ENCODE measurements at places on chromosomes 5 and 9.

DNA sequence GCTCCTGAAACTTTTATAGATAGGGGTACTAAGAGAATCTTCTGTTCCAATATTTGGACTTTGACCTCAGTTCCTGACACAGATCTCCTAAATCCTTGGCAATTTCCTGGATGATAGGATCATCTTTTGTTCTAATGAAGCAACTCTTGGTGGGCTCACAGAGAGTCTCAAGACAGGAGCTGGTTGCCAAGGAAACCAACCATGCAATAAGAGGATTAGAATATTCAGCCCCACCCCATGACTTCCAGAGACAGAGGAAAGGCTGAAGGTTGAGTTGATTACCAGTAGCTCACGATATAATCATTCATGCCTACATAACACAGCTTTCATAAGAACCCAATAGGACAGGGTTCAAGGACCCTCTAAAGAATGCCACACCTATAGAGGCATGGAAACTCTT lies 2050.2 kb upstream of the CDH6 start:
- no peak for DNase-seq

DNA sequence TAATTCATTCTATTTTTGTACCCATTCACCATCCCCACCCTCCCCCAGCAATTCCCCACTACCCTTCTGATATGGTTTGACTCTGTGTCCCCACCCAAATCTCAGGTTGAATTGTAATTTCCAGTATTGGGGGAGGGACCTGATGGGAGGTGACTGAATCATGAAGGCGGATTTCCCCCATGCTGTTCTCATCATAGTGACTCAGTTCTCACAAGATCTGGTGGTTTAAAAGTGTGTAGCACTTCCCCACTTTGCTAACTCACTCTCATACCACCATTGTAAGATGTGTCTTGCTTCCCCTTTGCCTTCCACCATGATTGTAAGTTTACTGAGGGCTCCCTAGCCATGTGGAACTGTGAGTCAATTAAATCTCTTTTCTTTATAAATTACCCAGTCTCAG lies 25.9 kb upstream of the TESK1 start:
- DNase-seq = no peak

GRCh38 chr5:62948301-62948700 lies 369.7 kb downstream of the LRRC70 start:
- DNase-seq = no peak

GRCh38 chr9:95100071-95100627 lies 217.4 kb downstream of the FANCC start:
- DNase-seq = no peak

- DNase-seq = no peak
Measured at GRCh38 chr5:73387601-73388305, 60.8 kb downstream of the FOXD1 start.

GRCh38 chr5:79157305-79157704 lies 45.7 kb downstream of the BHMT start:
- DNase-seq = no peak

DNA sequence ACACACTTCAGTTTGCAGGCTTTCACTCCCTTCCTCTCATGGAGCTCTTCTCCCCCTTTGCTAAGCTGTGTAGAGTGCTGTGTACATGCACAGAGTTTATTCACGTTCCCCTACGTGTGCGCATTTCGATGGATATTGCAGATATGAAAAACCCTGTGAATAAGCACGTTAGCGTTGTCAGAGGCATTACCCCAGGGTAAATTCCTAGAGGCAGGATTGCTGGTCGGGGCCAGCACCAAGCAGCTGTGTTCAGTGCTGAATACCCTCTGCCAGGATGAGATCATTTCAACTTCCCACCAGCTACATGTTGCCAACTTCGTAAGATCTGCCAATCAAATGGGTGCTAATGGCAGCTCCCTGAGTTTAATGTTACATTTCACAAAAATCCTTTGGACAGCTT lies 172.3 kb upstream of the PPP1R26 start:
- DNase-seq = no peak

- no peak for DNase-seq
Measured at GRCh38 chr5:32100230-32100629, 73.9 kb downstream of the GOLPH3 start.

GRCh38 chr5:2165615-2166305 lies 283.0 kb upstream of the IRX4 start:
- DNase-seq = no peak

DNA sequence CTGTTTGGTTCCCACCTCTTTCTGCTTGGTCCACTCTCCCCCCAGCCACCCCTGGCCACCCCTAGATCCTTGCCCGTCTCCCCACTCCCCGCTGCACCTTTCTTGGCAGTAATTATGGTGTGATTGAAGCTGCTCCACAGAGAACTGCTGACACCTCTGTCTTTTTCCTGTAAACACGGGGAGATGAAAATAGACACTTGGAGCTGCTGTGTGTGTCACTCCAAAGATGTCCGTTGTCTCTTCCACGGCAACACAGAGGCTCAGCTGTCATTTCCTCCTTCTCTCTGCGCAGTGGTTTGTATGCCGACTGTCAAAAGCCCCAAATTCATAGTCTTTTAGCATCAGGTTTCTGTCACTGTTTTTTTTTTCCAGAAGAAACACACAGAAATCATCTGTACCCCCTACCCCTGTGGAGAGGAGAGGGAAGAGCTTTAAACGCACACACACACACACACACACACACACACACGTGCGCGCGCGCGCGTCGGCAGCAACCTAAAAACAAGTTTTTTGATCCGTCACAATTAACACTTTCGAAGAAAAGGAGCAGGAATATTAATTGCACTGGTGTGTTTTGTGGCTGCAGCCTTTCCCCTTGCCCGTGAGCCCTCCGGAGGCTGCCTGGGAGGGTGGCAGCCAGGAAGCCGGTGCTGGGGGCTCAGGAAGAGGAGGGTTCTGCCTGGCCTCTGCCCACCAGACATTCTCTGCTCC lies 39.8 kb downstream of the ASS1 start:
- no peak for DNase-seq

DNA sequence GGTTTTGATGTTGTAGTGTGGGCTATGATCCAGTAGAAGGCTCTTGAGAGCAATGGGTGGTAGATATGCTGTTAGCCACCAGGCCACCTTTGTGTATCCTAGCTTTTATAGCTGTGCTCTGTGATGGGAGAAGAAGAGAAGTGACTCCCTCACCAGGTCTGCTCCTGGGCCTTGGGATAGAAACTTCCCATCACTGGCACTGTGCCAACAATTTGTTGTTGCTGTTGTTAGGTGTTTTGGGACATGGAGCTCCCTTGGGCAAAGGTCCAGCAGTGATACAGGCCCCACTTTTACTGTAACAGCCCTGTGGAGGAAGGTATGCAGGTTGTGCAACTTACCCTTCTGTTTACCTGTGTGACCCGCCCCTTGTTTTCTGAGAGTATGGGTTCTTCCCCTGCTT lies 570.9 kb upstream of the GRIN3A start:
- DNase-seq = no peak

DNA sequence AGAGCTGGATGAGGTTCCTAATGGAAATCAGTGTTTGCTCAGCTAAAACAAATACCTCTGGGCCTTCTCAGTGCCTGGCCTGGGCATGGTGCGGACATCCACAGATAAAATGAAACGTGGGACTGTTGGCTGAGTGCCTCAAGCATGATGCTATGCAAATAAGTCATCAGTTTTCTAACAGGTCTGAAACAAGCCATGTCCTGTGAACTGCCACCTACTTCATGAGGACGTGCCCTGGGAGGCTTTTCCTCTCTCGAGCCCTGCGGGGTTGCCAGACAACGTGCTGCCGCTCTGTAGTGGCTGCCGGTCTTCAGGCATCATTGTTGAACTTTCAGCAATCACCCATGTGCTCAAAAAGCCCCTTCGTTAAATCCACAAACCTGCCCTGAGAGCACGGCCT lies 240.4 kb upstream of the IRX2 start:
- no peak for DNase-seq

GRCh38 chr5:78672154-78672553 lies 23.6 kb upstream of the LHFPL2 start:
- DNase-seq = no peak

- DNase-seq = no peak
Measured at GRCh38 chr5:108530706-108531105, 148.8 kb upstream of the FBXL17 start.

DNA sequence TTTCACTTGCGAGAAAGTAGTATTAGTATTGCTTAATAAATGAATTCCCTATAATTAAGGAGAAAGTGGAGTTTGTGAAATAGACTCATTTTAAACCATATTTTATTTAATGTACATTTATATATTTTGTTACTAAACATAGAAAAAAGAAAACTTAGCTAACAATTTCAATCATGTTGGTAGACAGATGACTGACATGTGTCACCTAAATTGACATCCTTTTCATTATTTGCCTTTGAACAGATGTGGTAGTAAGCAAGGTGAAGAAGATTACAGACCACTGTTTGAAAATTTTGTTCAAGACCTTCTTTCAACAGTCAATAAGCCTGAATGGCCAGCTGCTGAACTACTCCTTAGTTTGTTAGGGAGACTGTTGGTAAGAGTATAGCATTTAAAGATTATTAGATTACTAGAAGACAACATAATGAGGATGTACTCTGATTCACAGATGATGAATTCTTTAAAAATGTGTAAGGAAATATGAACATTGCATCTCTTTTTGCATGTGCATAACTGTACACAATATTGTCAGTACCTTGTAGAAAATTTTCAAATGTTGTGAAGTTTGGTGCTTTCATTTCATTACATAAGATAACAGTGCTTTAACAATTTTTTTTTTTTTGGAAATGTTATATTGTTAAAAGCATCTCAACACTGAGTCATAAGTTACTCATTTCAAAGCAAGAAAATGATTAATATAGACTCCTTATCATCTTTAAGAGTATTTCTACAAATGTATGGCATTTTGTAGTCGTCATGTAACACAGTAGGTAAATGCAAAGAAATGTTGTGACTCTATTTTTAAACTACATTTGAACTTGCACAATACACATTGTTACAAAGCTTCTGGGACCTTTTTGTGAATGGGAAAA lies 139.5 kb downstream of the NIPBL start:
- DNase-seq = no peak

DNA sequence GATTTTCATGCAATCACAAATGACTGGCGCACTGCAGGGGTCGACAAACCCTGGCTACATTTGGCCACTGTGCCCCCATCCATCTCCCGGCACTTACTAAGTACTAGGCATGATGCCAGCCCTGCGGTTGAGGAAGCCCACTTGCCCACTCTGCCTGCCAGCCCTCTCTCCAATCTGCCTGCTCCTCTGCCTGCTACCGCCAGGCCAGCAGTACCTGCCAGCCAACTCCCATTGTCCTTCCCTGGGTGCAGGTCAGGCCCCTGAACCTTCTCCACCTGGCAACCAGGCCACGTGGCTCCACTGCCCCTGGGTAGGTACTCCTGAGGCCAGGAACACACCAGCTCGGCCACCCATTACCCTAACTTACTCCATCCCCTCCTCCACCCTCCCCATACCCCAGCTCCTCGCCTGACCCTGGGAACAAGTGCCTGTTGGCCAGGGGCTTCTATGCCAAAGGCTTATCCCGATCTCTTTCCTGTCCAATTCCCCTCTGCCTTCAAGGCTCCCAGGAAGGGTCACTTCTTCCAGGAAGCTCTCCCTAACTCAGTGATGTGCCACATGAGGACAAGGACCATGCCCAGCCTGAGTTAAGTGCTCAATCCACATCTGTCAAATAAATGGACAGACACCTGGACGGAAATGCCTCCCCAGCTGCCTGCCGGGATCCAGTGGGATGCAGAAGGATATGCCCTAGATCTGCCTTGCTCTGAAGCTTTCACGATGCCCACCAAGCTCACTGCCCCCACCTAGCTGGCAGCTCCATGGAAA lies 6.6 kb downstream of the EEIG1 start:
- DNase-seq = no peak

DNA sequence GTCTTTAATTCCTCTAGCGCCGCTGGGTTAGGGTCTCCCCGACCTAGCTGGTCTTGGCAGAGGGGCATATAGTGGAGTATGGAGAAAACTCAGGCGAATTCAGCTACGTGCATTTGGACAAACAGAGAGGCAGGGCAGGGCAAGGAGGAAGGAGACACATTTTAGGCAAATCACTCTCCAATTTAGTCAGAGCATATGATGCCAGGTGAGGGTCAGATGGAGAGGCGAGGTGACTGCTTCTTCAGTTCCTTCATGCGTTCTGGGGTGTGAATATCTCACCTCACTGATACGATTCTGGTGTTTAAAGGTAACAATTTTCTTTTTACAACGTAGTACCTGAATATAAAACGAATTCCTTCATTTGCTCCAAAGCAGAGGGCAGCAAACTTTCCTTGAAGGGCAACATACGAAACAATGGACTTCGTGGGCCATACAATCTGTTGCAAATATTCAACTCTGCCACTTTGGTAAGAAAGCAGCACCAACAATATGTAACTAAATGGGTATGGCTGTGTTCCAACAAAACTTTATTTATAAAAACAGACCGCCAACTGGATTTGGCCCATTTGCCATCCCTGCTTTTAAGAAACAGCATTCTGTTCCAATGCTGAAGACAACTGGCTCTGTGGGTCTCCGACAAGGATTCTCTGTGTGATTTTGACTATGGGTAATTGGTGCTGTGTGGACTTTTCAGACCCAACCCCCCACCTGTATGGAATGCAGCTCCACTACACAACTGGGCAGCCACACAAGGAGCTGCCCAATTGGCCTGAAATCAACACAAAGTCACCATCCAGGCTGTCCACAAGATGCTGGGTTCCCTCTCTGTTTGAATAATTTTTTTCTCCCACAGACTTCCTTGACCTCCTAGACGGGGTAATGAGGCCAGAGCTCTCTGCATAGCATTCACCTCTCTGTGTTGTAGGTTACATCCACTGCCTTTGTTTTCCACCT lies 53.8 kb downstream of the RAPGEF1 start:
- DNase-seq = no peak

All from cortex of kidney (tissue), 1 donor.